ENCODE measurements at places on chromosomes 1 and 21. TPM values are rescaled to one million over a fixed set of nuclear protein-coding genes. Genes with fewer than 3 reads are reported as not detected.

Gene ICOSLG
- total RNA-seq = 2.1 TPM

Gene SPATA21
- total RNA-seq = not detected

Gene TMEM167B
- total RNA-seq = 54.9 TPM

Gene TCP10L
- total RNA-seq = 1.5 TPM

Gene OXCT2
- 1.2 TPM for total RNA-seq

Gene MFSD2A
- 7.1 TPM for total RNA-seq

Gene PADI4
- 2.4 TPM for total RNA-seq

Gene RGSL1
- total RNA-seq = not detected

Gene NES
- not detected for total RNA-seq

Gene MEGF6
- 4.6 TPM for total RNA-seq

Gene SYPL2
- total RNA-seq = not detected

Gene HJV
- not detected for total RNA-seq

Gene APCS
- not detected for total RNA-seq

Gene SYT6
- total RNA-seq = 0.11 TPM

Gene FAM163A
- total RNA-seq = not detected

Gene CFHR3
- total RNA-seq = not detected

Gene DPYD
- total RNA-seq = 11.7 TPM

Gene S100A6
- total RNA-seq = 260 TPM
